Fibroblast of skin of left quadriceps (primary cell): ENCODE measurements at places on chromosomes 6 and 20.
A peak's percentile ranks its signal among the peaks of the same experiment; 100 is the strongest.

GRCh38 chr20:48406498-48406897 lies 421.3 kb downstream of the PREX1 start:
- DNase-seq = no peak

GRCh38 chr6:109062216-109062615 lies 32.4 kb downstream of the SESN1 start:
- no peak for DNase-seq

- no peak for DNase-seq
Observed at GRCh38 chr6:6037179-6037578, 30.5 kb upstream of the NRN1 start.

- DNase-seq = no peak
Observed at GRCh38 chr6:72622094-72622940, 453 bp downstream of the KCNQ5 start.

DNA sequence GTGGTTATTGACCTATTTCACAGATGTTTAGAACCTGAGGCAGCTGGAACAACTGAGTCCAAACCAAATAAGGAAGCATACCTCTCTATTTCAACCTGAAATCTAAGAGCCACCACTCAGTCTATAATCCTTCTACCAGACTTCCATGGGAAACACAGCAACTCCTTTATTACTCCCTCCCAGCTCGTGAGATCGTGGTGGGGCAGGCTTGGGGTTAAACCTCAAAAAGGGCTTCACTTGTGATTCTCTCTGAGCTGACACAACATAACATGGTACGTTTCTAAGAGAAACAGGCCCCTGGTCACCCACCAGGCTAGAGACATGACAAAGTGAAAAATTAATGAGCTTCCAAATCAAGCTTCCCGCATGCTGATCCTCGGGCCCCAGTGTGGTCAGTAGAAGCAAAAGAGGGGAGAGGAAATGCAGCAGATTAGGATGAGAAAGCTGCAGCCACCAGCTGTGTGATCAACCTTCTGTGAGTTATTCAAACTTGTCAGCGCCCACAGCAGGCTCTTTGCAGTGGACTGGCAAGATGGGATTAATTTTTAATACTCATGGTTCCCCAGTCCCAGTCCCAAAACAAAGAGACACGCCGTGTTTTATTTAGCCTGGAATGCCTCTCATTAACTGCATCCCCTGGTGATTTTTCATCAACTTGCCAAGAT lies 9.3 kb downstream of the PKHD1 start:
- DNase-seq = no peak

DNA sequence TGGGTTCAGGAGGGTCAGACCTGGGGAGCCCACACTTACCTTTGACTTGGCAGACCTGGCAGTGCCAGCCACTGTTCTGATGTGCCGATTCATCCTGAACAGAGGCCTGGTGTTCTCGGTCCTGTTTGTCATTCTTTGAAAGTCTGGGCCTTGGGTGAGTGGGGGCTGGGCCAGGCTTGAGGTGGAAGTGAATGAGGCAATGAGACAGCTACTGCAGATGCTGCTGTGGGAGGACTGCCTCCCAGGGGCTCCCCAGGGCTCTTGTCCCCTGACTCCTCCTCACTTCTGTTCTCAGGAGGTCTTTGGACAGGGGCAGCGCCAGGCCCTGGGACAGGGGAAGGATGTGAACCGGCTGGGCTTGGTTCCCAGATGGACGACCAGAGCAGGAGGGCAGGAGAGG lies 5.6 kb upstream of the TREML4 start:
- no peak for DNase-seq

- DNase-seq = no peak
Observed at GRCh38 chr20:62409931-62410745, 3.1 kb upstream of the CABLES2 start.

GRCh38 chr6:157050537-157051265 lies 272.6 kb downstream of the TMEM242 start:
- DNase-seq = no peak

DNA sequence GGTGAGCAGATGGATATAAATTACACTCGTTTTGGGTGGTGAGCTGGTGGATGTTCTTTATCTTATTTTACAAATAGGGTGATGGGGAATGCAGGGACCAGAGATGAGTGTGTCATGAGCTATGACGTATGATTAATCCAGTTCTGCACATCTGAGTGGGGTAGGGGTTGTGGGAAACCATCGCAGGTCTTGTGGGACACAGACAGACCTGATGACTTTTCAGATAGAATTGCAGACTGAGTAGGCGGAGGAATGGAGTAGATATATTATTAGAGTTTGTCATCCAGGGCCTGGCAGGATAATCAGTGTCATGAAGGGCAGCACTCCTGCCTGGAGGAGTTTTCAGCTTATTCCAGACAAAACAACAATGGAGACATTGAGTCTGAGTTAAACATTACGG lies 12.9 kb upstream of the DSP start:
- DNase-seq = no peak

DNA sequence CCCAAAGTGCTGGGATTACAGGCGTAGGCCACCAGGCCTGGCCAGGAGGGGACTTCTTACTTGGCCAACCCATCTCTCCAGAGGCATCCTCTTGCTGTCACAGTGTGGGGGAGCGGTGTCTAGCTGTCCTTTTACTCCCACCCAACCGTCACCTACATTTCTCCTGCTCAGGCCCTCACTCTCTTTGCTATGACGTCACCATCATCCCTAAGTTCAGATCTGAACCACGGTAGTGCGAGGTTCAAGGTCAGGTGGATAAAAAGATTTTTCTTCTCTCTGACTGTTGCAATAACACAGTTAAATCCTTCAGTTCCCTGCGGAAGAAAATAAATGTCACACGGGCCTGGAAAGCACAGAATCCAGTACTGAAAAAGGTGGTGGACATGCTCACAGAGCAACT lies 7.3 kb upstream of the RAET1L start:
- DNase-seq = no peak

GRCh38 chr20:59416916-59417315 lies 116.5 kb downstream of the EDN3 start:
- no peak for DNase-seq

DNA sequence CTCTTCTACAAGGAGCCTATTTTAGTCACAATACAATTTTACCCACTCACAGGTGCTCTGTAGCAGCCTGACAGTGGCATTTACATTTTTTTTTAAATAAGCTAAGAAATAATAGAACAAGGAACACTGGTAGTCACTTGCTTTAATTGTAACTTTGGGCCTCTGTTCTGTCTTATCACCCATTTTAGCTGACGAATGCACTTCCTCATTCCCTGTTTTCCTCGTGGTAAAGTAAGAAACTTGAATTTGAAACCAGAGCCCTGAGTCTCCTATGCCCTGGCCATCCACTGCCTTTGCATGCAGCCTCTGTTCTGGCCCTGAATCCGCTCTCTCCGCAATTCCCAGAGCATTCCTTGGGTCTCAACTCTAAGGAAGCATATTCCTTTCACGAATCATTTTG lies 550.6 kb downstream of the PTPRT start:
- DNase-seq = no peak

DNA sequence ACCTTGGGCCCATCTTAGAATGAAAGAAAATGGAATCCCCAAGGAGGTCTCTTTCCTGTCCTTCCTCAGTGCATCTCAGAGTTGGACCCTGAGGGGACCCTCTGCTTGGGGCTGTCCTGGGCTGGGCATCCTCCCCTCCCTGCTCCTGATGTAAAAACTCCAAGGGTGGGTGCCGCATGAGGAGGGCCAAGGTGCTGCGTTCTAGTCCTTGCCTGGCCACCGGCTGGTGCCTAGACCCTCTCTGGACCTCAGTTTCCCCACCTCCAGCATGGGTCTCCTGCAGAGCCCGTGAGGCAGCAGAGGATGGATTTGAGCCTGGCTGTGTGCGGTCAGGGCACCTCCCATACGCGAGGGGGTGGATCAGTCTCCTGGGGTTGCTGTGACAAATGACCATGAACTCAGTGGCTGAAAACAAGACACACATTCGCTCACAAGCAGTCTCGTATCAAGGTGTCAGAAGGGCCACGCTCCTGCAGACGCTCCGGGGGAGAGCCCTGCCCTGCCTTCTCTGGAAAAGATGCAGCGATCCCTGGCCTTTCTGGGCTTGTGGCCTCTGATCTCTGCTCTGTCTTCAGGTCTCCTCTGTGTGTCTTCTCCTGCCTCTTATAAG lies 54.7 kb downstream of the CHMP4B start:
- no peak for DNase-seq

GRCh38 chr6:113271437-113271836 lies 585.7 kb upstream of the MARCKS start:
- peak; percentile 71 for DNase-seq

DNA sequence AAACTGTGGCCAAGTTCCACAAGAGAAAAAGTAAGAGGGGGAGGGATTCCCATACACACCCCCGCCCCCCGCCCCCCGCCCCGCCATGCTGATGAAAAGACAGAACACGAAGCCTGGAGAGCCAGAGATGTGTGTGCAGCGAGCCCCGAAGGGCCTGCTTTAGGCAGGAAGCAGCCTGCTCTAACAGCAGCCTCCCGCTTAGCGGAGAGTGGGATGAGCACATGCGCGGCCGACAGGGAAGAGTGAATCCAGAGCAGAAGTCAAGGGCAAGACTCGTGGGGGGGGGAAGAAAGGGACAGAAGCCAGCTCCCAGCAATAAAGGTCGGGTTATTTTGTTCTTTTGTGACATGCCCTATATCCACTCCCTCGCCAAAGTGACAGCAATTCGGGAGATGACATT lies 67.2 kb upstream of the PTGIS start:
- no peak for DNase-seq

GRCh38 chr6:8279041-8279805 lies 156.1 kb downstream of the SLC35B3 start:
- no peak for DNase-seq

DNA sequence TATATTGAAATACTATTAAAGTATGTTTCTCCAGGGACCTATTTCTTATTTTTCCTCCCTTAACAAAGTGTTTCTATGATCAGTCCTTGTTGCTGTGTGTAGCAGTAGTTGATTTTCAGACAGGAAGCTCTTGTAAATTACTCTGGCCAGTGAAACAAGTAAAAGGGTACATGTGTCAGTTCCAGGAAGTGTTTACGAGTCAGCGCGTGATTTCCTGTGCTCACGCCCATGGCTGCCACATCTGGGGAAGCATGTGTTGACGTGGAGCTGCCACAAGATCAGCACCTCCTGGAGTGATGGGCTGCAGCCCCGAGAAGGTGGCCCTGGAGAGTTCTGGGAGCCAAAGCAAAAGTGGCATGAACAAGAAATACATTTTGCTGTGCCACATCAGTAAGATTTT lies 38.6 kb upstream of the GGTLC1 start:
- no peak for DNase-seq

DNA sequence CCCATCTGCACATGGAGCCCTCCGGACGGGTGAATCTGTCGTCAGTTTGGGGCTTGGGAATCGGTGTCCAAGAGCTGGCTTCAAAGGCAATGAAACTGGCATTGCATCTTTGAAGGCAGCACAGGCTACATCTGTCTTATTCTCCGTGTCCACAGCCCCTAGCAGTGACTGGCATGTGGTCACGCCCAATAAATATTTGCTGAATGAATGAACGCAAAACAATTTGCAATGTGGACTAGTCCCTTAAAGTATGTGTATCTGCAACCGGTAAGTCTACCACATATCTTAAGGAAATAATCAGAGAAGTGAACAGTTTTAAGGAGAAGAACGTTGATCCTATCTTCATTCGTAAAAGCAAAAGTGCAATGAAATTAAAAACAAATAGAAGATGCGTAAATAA lies 8.0 kb upstream of the PMEPA1 start:
- no peak for DNase-seq

DNA sequence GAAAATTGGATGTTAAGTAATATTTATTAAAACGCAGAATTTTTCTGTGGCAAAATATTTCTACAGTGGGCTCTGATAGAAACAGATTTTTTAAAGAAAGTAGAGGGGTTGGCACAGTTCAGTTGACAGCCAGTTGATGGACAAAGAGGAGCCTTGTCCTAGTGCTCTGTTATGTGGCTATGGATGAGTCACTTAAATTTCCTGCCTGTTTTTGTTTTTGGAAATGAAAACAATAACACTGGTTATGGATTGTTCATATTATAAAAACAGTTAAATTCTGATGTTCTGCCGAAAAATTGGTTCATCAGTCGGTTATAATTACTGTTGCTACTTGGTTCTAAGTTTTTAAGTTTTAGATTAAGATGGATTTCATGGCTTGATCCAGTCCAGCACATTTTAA lies 42.8 kb downstream of the MYO6 start:
- no peak for DNase-seq

DNA sequence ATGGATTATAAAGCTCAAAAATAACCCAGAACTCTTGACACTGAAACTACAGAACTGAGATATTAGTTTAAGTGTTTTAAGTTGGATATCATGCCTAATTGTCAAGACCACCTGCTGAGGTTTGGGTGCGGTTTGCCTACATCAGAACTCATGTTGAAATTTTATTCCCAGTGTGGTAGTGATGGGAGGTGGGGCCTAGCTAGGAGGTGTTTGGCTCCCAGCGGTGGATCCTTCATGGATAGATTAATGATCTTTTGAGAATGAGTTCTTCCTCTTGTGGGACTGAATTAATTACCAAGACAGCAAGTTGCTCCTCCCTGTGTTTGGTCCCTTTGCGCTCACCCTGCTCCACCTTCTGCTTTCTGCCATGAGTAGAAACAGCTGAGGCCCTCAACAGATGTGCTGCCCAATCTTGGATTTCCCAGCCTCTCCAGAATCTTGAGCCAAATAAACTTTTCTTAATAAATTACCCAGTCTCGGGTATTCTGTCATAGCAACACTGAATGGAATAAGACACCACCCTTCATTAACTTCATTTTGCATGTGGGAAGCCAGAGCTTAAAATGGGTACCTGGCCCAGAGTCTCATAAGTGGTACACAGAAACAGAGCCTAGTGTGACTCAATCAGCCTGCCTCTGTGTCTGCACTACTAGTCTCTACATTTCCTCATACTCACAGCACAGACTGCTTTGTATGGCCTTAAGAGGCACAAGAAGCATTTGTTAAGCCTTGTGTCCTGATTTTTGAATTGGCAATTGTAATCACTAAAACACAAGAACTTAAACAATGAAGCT lies 158.4 kb downstream of the IBTK start:
- no peak for DNase-seq

DNA sequence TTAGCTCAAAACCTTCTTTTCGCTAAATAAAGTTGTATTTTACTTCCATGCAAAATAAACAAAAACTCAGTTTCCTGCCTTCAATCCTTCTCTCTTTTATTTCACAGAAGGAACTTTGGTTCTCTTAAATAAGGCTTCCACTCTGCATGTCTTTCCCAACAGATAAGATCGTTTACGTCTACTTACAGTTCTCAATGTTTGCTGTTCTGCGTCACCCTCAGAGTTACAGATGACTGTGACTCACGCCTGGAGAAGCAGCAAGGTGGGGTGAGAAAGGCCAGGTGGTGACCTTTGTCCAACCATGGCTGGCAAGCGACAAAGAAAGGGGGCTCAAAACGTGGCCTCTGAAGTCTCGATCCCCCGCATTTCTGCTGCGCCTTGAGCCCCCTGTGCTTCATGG lies 51.4 kb upstream of the RPS6KA2 start:
- DNase-seq = no peak

DNA sequence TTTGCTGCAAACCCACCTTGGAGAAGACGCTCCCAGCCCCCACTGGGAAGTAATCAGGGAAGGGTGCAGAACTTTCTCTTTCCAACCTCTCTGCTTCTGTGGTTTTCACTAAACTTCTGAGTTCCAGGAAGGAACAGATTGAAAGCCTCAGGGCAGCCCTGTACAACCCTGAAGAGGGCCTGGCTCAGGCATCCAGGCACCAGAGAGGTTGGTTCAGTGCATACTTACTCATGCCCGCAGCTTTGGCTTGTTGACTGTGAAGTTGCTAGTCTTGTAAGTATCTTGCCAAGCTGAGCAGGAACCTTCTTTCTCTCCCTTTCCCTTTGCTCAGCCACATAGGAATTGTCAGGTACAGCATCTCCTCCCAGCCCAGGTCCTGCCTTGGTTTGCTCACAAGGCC lies 272.2 kb upstream of the FOXQ1 start:
- no peak for DNase-seq

- no peak for DNase-seq
Observed at GRCh38 chr6:70298068-70298467, 4.8 kb downstream of the COL9A1 start.
